DMS53 (cell line): ENCODE measurements at places on chromosomes 7 and 10.

GRCh38 chr10:35495521-35496119, 109.5 kb upstream of the GJD4 start:
- no peak for DNase-seq

DNA sequence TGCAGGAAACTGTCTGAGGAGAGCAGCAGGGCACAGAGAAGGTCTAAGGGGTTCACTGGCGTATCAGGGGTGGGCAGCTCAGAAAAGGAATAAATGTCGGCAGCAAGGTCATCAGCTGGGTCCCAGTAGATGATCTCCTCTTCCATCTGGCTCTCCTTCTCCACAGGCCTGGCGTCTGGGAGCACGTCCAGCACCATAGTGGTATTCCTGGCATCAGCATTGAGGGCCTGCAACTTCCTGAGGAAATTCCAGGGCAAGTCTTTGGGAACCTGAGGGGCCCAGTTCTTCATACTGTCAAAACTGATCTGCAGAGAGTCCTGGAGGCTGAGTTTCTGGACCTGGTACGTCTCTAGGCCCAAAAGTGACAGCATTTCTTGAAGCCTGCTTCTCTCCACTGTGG, 9.6 kb upstream of the MRPS24 start:
- DNase-seq = no peak

DNA sequence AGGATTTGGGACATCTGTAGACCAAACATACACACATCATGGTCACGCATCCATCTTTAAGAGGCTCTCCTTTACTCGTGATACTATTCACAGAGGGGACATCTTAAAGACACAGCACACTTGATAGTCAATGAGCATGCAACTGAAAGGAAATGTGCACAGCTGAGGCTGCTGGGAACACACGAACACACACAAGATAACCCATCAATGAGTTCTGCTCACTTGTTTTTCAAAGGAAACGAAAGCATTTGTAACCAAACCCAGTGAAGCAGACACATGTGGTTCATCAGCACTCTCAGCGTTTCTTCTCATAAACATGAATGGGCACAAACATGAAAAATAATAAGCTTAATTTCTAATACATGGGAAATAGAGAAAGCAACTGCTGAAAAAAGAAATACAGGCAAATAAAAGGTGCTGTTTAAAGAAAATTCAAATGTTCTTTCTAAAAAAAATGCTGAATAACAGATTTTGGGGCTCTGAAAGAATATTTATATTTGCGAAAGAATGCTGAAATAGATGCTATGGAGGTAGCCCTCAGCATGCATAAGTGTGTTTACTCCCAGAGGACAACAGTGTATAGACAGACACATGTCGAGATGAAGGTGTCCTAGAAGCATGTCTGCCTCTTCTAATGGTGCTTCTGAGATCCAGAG, 59.7 kb upstream of the LAMB4 start:
- no peak for DNase-seq

DNA sequence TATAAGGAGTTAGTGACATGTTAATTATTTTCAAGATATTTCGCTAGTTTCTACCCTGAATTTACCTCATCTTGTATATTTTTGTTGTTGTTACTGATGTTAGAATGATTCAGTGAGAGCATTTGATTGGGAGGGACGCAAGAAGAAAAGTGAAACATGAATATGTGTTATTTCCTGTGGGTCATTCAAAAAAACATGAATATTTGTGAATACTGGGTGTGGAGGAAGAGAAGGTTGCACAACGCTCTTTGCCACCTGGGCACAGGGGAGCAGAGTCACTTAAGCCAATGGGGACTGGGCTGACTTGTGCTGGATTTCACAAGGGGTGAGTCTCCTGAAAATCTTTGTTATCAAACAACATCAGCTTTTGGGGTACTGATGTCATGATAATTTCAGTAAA, 39.5 kb downstream of the AGK start:
- DNase-seq = no peak

GRCh38 chr10:26198119-26198518, 18.5 kb upstream of the GAD2 start:
- no peak for DNase-seq

GRCh38 chr10:90977162-90977854, 56.4 kb upstream of the ANKRD1 start:
- DNase-seq = no peak

DNA sequence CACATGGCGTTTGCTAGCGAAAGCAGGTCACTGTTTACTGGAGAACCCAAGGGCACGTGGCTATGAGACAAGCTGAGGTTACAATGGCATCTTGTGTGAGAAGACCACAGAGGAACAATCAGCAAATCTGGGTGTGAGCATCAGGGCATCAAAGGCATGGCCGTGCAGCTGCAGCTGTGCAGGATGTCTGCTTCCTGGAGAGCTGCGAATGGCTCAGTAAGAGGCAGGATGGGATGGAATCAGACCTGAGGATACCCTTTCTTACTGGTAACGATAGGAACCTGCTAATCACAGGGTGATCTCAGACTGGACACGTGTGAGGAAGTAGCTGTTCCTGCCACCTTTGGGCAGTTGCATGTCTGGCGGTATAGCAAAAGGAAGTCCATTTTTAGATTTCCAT, 119.5 kb downstream of the RNF216 start:
- no peak for DNase-seq

GRCh38 chr7:17183630-17184328, 114.7 kb upstream of the AHR start:
- DNase-seq = no peak

DNA sequence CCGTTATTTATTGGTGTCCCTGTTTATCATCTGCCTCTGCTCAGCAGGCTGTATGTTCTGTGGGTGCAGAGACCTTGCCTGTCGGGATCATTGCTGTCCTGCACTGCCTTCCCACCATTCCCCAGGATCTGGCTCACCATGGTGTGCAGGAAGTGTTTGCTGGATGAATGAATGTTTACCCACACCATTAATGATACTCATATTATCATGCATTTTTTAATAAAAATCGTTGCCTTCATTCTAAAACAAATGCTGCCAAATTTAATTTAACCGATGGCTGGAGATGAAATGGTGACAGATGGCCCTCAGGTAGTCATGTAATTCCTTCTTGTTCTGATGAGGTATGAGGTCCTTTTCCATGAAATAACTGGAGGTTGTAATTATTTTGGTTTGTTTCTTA, 22.5 kb downstream of the PLPP4 start:
- DNase-seq = no peak

- peak; percentile 96 for DNase-seq
Measured at GRCh38 chr10:1036341-1036791, 10.7 kb upstream of the IDI2 start.

- no peak for DNase-seq
Measured at GRCh38 chr10:98525969-98526368, 79.2 kb upstream of the HPS1 start.

DNA sequence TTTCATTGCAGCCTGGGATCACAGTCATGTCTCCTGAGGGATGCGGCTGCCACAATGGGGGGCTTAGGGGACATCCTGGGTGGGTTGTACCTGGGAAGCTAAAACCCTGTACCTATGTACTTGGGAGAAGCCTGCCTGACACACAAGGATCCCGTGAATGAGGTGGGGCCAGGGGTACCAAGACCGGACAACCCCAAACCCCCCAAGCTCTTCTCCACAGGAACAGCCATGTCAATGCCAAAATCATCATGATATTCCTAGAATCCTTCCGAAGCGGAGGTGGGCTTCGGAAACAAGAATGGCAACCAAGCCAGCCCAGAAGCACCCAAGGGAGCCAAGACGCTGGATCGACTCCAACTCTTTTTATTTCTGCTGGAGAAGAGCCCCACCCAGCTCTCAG, 260.3 kb upstream of the TCERG1L start:
- no peak for DNase-seq

DNA sequence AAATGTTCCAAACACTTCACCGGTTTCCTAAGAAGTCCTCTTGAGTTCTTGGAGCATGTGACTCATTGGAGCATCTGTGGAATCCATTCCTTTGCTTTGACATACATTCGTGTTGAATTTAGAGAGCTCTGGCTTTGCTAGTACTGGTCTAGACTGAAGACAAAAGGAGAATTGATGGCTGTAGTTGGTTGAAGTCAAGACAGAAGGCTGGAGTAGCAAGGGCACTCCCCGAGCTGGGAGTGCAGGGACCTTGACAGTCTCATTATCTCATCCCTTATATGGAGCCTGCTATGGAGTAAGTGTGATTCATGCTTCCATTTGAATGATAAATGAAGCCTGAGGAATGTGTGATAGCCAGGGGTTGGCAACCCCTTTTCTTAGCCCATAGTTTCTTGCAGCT, 1249.1 kb downstream of the TYW1 start:
- DNase-seq = no peak
